ENCODE measurements at places on chromosomes 2 and 18.

- DNase-seq: no peak
Measured at GRCh38 chr2:136259551-136259950, 141.6 kb upstream of the CXCR4 start.

GRCh38 chr2:113937501-113937900 is 47.6 kb downstream of the ACTR3 start:
- DNase-seq: no peak

- DNase-seq: no peak
Measured at GRCh38 chr2:101197215-101197745, 46.1 kb upstream of the TBC1D8 start.

DNA sequence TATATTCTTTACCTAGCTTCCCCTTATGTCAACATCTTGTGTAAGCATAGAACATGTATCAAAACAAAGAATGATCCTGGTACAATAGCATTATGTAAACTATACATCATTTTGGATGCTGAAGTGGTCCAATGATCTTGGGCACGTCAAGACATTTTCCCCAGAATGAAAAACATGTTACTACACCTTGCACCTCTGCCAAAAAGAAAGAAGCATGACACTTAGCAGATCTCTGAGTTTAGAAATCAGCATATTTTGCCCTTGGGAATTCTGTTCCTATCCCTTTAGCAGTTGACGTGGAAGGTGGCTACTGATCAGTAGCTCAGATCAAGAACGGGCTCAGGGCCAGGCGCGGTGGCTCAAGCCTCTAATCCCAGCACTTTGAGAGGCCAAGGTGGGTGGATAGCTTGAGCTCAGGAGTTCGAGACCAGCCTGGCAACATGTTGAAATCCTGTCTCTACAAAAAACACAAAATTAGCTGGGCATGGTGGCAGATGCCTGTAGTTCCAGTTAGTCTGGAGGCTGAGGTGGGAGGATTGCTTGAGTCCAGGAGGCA is 1.7 kb upstream of the LCLAT1 start:
- no peak for DNase-seq

GRCh38 chr18:79523736-79524180 is 128.0 kb downstream of the NFATC1 start:
- DNase-seq: no peak

DNA sequence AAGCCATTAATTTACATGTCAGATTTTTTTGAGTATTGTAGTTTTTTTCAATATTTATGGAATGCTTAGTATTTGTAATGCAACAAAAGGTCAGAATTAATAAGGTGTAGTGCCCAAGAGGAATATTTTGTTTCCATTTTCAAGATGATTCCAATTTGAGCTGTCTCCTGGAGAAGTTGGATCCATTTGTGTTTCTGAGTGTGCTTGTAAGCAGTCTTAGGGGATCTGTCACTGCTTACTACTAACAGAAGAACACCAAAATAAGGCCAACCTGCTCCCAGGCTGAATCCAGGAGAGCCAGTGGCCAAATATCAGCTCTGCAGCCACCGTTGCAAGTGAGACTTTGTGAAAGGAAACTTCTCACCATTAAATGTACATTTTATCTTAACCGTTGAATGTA is 129.9 kb downstream of the AGAP1 start:
- DNase-seq: no peak

DNA sequence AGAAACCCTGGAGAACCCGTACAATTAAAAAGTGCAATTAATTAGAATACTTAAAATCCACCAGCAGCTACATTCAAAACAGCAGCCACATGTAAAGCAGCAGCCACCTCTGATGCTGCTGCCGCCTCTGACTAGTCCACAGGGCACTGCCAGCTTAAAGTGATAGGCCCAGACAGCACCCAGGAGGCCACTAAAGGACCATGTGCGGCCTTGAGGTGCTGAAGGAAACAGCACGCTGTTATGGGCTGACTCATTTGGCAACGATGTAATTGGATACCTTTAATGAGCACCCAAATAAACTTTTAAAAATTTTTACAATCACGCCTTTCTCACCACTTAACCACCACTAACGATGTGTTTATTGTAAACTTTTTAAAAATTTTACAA is 209.3 kb upstream of the NCKAP5 start:
- DNase-seq: peak; percentile 42
